ENCODE measurements at places on chromosomes 7 and 10. TPM values are rescaled to one million over a fixed set of nuclear protein-coding genes. Genes with fewer than 3 reads are reported as not detected.

CYP2W1 gene
- not detected for total RNA-seq

TFEC gene
- total RNA-seq, result not detected

ETV1 gene
- total RNA-seq, result 91.2 TPM

DNA sequence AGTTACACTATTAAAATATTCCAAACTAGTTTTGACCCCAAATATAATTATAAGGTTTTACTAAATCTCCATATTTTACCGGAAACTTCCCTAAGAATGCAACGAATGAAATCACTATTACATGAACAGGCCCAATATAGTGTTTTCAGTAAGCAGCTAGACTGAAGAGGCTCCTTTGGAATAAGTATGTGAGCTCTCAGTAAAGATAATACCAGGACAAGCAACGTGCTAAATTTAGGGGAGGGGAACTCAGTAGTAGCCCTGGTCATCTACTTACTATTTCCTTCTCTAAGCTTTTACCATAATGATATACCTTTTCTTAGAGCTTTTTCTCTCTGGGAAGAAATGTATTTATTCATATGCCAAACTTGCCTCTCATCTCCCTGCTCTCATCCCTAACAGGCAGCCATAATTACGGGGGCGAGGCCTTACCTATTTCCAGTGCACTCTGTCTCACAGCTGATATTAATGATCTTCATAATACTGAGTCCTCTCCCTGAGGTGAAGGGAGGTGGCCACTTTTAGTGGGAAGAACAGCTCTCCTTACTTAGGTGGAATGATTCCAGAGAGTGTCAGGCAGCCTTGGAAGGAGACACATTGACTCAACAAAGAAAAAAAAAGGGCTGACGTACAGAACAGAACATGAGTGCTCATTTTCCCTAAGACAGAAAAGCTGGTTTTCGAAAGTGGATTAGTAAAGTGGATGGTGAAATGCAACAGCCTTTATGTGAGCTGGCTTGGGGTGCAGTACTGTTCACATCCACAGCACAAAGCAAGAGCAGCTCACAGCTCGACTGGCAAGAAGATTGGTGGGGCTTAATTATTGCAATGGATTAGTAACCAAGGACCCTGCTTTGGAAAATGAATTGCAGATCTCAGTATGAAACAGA is 165.4 kb downstream of the GLI3 start:
- H3K27me3 ChIP-seq, result no peaks in the 10 kb centered on the region
- H3K4me1 ChIP-seq, result peaks cover 6% of the 10 kb centered on the region
- no peak overlapping the region for H3K27ac ChIP-seq
- no peak overlapping the region for H3K4me3 ChIP-seq
- H3K36me3 ChIP-seq, result no peaks in the 10 kb centered on the region

DNA sequence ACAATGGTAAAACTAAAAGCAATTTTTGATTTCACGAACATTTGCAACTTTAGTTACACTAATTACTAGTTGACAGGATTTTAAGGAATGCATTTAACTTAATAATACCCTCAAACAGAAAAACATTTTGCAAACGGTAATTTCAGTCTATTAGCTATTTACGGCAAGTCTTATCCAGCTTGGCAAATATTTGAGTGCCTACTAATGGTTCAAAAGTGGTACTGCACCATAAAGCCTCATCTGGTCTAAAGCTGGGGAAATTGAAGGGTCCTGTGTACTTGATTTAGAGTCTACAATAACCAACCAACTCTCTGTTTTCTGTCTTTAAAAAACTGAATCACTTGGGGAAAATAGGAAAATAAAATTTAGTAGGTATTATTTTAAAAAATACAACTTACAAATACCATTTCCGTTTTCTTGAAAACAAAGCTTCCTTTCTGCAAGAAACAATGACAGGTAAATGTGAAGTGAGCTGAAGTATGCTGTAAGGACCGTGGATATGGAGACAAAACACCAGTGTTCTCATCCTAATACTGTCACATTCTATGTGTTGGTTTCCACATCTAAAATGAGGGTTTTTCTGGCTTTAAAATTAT is 142.3 kb downstream of the VPS50 start:
- H3K27ac ChIP-seq, result no peak overlapping the region
- H3K4me1 ChIP-seq, result no peaks in the 10 kb centered on the region
- DNase-seq, result no peak
- H3K4me3 ChIP-seq, result no peak overlapping the region
- no peaks in the 10 kb centered on the region for H3K27me3 ChIP-seq
- H3K36me3 ChIP-seq, result no peaks in the 10 kb centered on the region

DNA sequence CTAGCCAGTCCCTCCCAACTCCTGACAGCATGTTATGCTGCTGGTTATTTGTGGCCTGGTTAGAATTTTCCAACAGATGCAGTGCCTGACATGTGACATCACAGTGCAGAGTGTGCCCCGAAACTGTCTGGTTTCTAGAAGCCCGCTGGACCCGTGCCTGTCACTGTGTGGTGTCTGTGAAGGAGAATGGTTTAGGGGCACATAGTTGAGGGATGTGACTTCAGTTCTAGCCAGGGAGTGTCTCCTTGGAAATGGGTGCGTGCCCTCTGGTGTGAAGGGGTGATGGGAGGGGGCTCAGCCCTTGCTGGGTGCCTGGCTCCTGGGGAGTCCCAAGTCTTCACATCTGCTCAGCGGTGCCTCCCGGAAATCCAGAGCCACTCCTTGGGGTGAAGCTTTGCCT is 303.6 kb downstream of the GLRX3 start:
- no peak overlapping the region for H3K4me3 ChIP-seq
- H3K4me1 ChIP-seq, result no peaks in the 10 kb centered on the region

DNA sequence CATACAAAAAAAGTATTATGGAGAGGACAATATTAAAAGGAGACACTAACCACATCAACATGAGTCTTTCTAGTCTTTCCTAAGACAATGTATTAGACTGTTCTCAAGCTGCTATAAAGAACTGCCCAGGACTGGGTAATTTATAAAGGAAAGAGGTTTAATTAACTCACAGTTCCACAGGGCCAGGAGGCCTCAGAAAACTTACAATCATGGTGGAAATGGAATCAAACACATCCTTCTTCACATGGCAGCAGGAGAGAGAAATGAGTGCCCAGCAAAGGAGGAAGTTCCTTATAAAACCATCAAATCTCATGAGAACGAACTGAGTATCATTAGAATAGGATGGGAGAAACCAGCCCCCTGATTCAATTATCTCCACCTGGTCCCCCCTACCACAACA is 25.7 kb downstream of the CACNA2D1 start:
- H3K36me3 ChIP-seq, result no peaks in the 10 kb centered on the region
- H3K4me1 ChIP-seq, result no peaks in the 10 kb centered on the region
- H3K4me3 ChIP-seq, result no peak overlapping the region
- H3K27ac ChIP-seq, result no peak overlapping the region
- no peaks in the 10 kb centered on the region for H3K27me3 ChIP-seq

- H3K4me3 ChIP-seq, result peak overlapping the region; percentile 4
- no peaks in the 10 kb centered on the region for H3K36me3 ChIP-seq
- H3K4me1 ChIP-seq, result peaks cover 6% of the 10 kb centered on the region
- DNase-seq, result peak; percentile 79
These were observed 9.3 kb downstream of the NOD1 start for GRCh38 chr7:30469303-30469702.

GRCh38 chr10:56139405-56139804 is 221.7 kb downstream of the ZWINT start:
- H3K4me1 ChIP-seq, result no peaks in the 10 kb centered on the region
- H3K27me3 ChIP-seq, result no peaks in the 10 kb centered on the region
- DNase-seq, result no peak
- H3K36me3 ChIP-seq, result no peaks in the 10 kb centered on the region

DNA sequence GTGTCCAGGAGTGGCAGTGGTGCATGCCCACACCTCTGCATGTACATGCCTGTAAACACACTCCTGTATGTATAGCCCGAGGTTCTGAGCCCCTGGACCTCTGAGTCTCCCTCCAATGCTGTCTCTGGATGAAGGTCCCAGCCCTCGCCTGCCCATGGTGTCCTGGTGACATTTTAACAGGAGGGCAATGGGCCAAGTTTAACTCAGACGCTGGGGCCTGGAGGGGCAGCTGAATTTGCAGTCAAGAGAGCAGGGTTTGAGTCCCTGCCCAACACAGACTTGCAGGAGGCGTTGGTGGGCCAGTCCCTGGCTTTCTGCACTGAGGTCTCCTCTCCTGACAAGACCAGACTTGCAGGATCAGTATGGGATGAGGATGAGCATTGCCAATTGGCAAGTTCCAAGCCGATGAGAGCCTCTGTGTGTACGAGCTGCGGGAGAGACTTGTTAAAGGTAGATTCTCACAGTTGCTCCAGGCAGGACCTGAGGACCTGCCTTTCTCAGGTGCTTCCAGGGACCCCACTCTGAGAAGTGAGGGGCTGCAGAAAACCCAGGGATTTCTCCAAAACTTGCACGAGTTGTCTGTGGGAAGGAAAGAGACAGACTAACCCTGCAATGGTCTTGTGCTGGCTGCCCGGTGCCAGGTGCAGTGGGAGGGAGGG is 141.9 kb downstream of the ELFN1 start:
- H3K4me3 ChIP-seq, result no peak overlapping the region
- no peaks in the 10 kb centered on the region for H3K36me3 ChIP-seq
- H3K27me3 ChIP-seq, result no peaks in the 10 kb centered on the region
- H3K4me1 ChIP-seq, result no peaks in the 10 kb centered on the region
- no peak for DNase-seq

DNA sequence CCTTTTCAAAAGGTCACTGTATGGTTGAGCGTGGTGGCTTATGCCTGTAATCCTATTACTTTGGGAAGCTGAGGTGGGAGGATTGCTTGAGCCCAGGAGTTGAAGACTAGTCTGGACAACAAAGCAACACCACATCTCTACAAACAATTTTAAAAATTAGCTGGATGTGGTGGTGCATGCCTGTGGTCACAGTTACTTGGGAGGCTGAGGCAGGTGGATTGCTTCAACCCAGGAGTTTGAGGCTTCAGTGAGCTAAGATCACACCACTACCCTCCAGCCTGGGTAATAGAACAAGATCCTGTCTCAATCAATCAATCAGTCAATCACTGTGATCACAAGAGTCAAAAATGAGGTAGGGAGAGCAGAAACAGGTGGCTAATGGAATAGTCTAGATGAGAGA is 97.0 kb downstream of the SUGCT start:
- DNase-seq, result no peak
- no peaks in the 10 kb centered on the region for H3K27me3 ChIP-seq
- no peaks in the 10 kb centered on the region for H3K4me1 ChIP-seq
- H3K27ac ChIP-seq, result no peak overlapping the region

- peaks cover 38% of the 10 kb centered on the region for H3K27me3 ChIP-seq
- peaks cover 16% of the 10 kb centered on the region for H3K4me1 ChIP-seq
- H3K27ac ChIP-seq, result no peak overlapping the region
These were observed 2.4 kb downstream of the SFMBT2 start for GRCh38 chr10:7408291-7409044.

GRCh38 chr10:74755273-74755672 is 71.1 kb upstream of the KAT6B start:
- no peak overlapping the region for H3K4me3 ChIP-seq
- H3K27me3 ChIP-seq, result no peaks in the 10 kb centered on the region
- H3K36me3 ChIP-seq, result no peaks in the 10 kb centered on the region
- H3K4me1 ChIP-seq, result peaks cover 4% of the 10 kb centered on the region
- no peak overlapping the region for H3K27ac ChIP-seq
- no peak for DNase-seq

All from H1 (cell line).